Stimulated activated CD8-positive, alpha-beta memory T cell treated with anti-CD3 and anti-CD28 coated beads, Interleukin-2, amount 100 ng/mL, for 1 hour (primary cell): ENCODE measurements at places on chromosomes 16 and 17.

GRCh38 chr17:75153780-75154194 is 525 bp downstream of the JPT1 start:
- no peak for DNase-seq

GRCh38 chr16:83113317-83113716 is 486.5 kb downstream of the CDH13 start:
- DNase-seq, result no peak

GRCh38 chr17:75783069-75783783 is 1.4 kb upstream of the UNK start:
- DNase-seq, result no peak

DNA sequence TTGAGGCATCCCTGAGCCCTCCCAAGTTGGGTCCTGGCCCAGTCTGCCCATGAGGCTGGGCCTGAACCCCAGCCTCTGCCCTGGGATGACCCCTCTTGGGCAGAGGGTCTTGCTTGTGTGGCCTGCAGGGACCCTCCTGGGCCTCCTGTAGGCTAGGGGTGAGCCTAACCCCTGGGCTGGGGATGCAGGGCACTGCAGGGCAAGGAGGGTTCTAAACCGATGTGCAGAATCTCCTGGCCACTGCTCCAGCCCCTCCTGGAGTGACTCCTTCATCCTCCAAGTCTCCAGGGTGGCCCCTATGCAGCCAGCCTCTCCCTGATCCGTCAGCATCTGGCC is 37.5 kb downstream of the LGALS9 start:
- DNase-seq, result no peak

DNA sequence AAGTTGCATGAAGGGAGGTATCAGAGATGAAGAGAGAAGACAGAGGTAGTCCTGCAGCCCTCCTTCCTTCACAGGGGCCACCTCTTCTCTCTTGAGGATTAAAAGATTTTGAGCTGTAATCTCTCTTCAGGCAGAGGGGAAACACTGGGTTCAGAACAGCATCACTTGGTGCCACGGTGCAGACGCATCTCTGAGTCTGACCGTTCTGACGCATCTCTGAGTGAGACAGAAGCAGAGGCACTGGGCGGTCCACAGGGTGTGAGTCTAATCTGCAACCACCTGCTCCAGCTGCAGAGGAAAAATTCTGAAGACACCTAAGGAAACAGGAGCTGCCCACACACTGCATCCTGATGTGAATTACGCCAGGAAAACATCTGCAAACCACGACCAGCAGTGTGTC is 5.3 kb upstream of the KRT37 start:
- DNase-seq, result no peak

DNA sequence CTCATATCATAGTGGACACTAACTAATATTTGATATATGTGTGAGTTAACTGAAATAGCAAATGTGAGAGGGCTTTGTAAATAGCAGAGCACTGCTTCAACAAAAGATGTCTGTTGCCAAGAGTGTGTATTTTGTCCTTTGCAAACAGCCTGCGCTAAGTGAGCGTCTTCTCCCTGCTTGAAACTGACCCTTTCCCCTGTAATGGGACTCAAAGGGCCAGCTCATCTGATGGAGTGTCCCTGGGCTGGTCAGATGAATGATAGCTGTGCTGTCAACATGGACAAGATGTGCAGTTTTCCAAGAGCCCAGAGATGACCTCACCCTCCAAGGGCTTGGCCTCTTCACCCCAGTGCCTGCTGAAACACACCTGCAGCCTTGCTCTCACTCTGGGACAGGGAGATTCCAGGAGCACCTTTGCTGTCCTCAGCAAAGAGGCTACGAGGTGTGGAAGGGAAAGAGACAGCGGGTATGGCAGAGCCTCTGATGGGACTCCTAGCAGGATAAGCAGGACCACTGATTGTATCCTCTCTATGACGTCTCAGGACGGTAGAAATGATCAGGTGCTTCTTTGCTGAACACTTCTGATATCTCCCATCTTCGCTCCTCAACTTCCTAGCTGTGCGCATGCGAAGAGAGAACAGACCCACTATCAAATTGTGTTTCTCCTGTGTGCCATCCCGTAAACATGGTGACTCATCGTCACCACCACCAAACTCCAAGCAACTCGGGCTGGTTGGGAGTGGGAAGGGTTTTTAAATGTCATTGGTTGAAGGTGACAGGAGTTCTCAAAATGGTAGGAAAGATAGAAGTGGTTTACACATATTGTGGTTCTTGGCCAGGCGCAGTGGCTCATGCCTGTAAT is 35.8 kb upstream of the TBX2 start:
- no peak for DNase-seq

DNA sequence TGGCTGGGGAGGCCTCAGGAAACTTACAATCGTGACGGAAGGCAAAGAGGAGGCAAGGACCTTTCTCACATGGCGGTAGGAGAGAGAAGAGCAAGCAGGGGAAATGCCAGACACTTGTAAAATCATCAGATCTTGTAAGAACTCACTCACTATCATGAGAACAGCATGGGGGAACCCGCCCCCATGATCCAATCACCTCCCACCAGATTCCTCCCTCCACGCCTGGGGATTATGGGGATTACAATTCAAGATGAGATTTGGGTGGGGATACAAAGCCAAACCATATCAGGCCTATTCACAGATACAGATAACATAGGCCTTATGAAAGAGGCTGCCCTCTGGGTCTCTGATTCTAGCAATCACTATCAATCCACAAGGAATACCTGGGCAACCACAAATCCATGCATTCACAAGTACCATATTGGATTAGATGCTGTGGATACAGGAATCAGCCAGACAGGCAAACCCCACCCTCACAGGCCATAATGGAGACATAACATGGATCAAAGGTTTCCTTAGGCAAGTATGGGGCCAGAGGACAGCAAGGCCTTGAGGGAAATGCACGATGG is 284.9 kb downstream of the SOX9 start:
- no peak for DNase-seq

- DNase-seq, result no peak
These were observed 46.0 kb downstream of the CACNG1 start for GRCh38 chr17:67090341-67090740.

GRCh38 chr17:79970576-79971068 is 65.0 kb downstream of the TBC1D16 start:
- no peak for DNase-seq

DNA sequence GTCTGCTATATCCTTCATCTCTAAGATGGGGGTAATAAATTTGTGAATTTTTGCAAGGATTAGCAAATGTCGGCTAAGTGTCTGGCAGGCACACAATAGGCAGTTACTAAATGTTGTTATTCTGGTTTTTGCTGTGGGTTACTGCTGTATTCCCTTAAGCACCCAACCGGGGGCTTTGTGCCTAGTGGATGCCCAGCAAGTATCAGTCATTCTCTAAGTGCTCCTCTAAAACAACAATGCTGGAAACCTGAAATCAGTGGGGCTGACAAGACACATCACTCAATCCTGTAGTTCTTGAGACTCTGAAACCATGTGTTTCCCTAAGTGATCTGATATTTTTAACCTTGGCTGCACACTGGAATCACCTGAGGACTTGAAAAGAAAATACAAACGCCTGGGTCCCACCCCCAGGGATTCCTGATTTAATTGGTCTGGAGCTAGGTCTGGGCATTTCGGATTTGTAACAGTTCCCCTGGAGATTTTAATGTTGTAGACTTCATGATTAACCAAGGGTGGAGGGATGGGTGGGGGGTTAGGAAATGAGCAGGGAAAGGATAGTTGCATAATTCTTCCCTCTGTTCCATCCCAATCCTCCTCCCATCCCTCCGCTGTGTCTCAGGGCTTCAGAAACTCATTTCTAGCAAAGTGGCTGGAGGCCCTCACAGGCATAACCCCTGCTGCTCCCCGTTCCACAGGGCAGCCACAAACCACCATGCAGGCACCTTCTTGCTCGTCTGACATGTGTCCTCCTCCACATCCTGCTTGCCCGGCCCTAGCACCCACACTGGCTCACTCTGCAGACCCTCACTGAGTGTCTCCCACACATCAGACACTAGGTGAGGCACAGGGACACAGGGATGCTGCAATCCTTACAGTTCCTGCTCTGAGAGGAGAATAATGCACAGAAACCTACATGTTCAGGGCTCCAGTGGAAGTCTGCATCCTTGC is 61.7 kb upstream of the LYRM9 start:
- no peak for DNase-seq

- no peak for DNase-seq
These were observed 3.9 kb downstream of the NXPH3 start for GRCh38 chr17:49579522-49579921.

- DNase-seq, result no peak
These were observed 37.1 kb upstream of the BCAS3 start for GRCh38 chr17:60640503-60640902.

DNA sequence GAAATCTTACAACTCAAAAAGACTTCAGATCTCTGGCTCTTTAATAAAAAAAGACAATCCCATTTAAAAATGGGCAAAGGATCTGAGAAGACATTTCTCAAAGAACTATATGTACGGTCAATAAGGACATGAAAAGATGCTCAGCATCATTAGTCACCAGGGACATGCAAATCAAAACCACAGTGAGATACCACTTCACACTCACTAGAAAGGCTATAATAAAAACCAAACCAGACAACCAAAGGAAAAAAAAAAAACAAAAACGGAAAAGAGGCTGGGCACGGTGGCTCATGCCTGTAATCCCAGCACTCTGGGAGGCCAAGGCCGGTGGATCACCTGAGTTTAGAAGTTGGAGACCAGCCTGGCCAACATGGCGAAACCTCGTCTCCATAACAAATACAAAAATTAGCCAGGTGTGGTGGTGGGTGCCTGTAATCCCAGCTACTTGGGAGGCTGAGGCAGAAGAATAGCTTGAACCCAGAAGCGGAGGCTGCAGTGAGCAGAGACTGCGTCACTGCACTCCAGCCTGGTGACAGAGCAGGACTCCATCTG is 1.7 kb upstream of the NPIPB7 start:
- no peak for DNase-seq

DNA sequence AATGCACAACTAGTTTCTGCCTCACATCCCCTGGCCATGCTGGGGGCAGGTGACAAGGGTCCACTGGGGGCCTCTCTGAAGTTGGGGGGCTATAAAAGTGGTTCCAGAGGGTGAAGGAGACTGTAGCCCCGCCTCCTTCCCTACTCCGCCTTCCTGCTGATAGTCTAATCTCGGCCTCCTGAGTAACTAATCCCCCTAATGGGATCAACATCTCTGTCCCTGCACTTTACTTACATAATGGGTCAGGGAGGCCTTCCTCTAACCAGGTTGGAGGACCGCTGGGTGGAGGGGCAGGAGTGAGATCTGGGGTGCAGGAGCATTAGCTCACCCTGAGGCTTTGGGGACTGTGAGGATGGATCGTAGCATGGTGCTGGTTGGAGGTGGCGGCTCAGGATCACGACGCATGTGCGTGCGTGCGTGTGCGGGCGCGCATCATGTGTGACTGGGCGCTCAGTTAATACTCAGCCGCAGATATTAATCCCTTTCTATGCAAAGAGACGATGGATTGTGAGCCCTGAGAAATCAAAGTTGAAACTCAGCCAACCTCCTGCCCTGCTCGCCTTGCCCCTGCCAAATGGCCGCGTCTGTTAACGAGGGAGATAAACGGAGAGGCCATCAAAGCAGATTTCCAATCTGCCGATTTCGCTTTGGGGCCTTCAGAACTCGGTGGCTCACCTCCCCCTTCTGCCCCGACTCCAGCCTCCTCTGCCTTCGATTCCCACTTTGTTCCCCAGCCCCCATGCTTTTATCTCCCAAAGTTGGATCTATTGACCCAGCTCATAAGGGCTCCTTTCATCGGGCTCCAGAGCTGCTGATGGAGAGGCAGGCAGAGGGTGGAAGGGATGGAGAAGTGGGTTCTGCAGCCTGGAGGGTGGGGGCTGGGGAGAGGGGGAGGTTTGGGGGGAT is 107.3 kb downstream of the SDK2 start:
- no peak for DNase-seq

- no peak for DNase-seq
These were observed 26.4 kb downstream of the PSME3IP1 start for GRCh38 chr16:57159447-57159846.

GRCh38 chr17:64920026-64920418 is 744 bp upstream of the LRRC37A3 start:
- no peak for DNase-seq

- no peak for DNase-seq
These were observed 4.0 kb downstream of the NPB start for GRCh38 chr17:81905993-81906392.
